Lung (tissue), 17 donors: ENCODE measurements at places on chromosomes 2 and 18. TPM values are rescaled to one million over a fixed set of nuclear protein-coding genes. Genes with fewer than 3 reads are reported as not detected.
A peak's percentile ranks its signal among the peaks of the same experiment; 100 is the strongest.

LRRC30 gene
- polyA plus RNA-seq = not detected

GRCh38 chr2:57973621-57974186 lies 72.9 kb upstream of the VRK2 start:
- DNase-seq = no peak

DNA sequence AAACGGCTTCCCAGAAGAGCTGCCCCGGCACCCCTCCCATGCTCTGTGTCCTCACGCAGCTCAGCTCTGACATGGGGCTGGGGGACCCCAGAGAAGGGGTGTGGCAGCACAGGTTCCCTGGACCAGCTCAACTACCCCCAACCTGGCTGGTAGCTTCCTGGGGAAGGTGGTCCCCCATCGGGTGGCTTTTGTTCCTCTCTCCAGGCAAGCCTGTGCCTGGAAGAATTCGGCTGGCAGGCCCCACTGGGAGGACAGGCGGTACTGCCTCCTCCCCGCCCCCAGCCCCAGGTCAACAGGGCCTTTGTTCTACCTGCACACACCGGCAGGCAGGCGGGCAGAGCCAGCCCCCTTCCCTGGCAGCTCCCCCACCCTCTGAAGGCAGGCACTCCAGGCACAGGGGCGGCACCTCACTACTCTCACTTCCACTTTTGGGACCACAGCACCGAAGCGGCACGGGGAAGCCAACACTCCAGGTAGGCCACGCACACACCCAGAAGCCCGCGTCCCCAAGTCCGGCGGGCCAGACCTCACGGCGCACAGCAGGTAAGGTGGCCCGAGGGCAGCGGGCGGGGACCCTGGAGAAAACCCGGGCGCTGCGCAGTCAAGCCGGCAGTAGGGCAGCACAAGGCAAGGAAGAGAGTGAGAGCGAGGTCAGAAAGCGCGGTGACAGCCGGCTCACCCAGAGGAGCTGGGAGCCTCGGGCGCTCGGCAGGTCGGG lies 1.3 kb downstream of the HS6ST1 start:
- no peak for DNase-seq

ALMS1 gene
- polyA plus RNA-seq = 7.2 TPM

MERTK gene
- 5.5 TPM for polyA plus RNA-seq

DNA sequence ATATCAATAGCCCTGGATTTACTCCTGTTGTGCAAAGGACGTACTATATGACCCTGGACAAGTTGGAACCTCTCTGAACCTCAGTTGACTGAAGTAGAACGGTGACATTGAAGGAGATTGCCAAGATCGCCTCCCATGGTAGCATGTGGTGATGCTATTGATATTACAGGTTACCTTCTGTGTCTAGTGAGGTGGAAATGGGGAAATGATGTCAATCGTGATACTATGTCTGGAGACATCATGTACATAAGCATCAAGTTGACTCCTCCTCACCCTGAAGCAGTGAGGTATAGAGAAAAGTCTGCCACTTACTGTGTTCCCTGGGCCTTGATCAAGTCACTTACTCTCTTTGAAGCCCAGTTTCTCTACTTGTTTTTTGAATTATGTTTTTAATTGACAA lies 93.9 kb downstream of the KLF7 start:
- DNase-seq = no peak

DNA sequence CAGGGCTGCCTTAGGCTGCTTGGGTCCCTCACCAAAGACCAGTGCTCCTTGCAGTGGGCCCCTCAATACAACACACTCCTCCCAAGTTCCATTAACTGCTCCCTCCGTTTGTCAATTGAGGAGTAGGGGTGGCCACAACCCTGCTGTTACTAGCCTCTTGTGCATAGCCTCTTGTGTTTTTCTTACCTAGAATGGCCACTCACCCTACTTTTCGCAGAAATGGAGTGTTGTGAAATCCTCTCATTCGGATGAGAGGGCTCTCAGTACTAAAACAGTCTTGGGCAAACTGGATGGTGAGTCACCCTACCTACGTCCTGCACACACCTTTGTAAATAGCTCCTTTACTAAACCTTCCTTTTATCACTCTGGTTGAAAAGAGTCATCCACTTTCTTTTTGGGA lies 253.9 kb downstream of the OSR1 start:
- DNase-seq = peak; percentile 38

EGR4 gene
- polyA plus RNA-seq = 0.30 TPM
